ENCODE measurements at places on chromosomes 6 and 20.

- DNase-seq, result no peak
These were observed 51.0 kb downstream of the KCNK5 start for GRCh38 chr6:39178235-39178634.

DNA sequence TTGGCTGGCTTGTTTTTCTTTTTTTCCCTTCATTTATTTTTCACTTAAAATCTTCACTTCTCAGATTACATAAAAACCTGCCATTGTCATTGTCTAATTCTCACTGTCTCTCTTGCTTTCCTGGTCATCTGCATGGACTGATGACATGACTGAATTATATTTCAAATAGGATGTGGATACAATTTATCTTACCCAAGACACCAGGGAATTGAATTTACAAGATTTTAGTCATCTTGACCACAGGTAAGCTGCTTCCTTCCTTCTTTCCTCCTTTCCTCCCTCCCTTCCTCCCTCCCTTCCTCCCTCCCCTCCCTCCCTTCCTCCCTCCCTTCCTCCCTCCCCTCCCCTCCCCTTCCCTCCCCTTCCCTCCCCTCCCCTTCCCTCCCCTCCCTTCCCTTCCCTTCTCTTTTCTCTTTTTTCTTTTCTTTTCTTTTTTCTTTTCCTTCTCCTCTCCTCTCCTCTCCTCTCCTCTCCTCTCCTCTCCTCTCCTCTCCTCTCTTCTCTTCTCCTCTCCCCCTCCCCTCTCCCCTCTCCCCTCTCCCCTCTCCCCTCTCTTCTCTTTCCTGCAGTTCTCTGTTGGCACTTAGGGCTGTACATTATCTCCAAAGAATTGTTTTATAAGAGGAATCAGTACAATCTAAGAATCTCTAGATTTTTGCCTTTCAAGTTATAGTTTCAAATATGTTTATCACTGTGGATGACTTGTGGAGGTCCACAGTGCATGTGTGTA is 171.5 kb downstream of the CARMIL1 start:
- DNase-seq, result no peak

DNA sequence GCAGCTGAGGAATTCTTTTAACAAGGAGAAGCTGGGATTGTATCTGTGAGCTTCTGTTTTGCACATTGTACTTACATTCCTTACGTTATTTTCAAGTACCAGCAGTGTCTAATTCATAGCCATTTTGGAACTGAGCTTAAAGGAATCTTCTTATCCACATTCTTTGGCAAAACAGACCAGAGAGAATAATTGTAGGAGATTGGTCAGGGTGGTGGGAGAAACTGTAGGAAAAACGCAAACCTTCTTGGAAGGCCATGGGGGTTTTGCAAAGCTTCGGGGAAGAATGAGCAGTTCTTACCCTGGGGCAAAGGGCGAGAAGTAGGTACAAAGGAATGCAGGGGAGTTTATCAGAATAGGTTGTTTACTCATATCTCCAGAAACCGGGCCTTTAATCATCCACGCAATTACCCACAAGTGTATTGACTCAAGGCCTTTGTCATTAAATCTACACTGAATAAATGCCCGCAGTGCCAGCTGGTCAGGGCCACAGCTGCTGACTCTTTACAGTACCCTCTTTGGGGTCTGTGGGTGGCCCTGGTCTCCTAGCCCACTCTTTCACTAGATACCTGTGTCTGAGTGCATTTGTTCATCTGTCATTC is 39.6 kb upstream of the SPTLC3 start:
- no peak for DNase-seq

- no peak for DNase-seq
These were observed 169.3 kb downstream of the SLC16A10 start for GRCh38 chr6:111256646-111257045.

All from keratinocyte (primary cell).